ENCODE measurements at places on chromosomes 6 and 20.

GRCh38 chr6:36752886-36753506, 55.4 kb downstream of the RAB44 start:
- DNase-seq: no peak

GRCh38 chr6:55705451-55706440, 126.8 kb upstream of the HMGCLL1 start:
- DNase-seq: no peak

DNA sequence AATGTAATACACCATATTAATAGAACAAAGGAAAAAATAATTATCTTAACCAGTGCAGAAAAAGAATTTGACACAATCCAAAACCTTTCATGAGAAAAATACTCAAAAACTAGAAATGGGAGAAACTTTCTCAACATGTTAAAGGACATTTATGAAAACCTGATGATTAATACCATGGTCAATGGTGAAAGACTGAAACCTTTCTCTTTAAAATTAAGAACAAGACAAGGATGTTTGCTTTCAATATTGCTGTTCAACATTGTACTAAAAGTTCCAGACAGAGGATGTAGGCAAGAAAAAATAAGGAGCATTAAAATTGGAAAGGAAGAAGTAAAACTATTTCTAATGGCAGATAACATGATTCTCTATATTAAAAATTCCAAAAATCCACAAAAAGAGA, 981.3 kb upstream of the FLRT3 start:
- DNase-seq: no peak

DNA sequence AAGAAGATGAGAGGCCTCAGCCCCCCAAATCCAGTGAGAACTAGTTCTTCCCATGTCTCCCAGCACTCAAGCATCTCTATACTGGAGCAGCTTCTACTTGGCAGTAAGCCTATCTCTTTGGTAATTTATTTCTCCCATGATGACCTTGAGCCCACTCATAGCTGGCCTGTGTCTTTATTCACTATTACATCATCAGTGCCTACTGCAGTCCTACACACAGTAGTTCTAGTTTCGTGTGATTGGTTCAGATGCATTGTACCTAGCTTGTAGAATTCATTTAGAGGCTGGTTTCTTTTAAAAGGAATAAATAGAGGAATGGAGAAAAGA, 255.6 kb upstream of the ZFP64 start:
- no peak for DNase-seq

- no peak for DNase-seq
Measured at GRCh38 chr6:53290537-53291510, 57.9 kb downstream of the ELOVL5 start.

GRCh38 chr6:125834348-125834747, 43.6 kb downstream of the NCOA7 start:
- DNase-seq: no peak

GRCh38 chr6:167532410-167533288, 207.8 kb downstream of the TTLL2 start:
- no peak for DNase-seq

GRCh38 chr6:140546640-140547039, 1172.2 kb upstream of the CITED2 start:
- no peak for DNase-seq

DNA sequence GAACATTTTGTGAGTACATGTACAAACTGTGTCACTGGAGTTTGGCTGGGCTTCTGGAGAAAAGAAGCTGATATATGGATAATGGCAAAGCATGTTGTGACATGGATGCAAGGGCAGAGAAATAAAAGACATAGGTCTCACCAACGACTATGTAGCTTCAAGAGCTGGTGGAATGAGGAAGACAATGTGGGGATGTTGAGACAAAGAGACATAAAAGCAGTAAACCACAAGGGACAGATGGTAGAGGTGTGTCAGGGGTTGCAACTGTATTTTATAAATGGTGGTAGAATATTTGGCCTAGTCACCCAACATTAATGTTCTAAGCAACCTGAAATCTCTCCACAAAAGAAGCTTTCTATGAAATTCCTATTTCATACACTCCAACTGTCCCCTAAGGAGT, 199.0 kb downstream of the KCNQ5 start:
- no peak for DNase-seq

- no peak for DNase-seq
Measured at GRCh38 chr6:154672086-154672485, 61.1 kb upstream of the SCAF8 start.

DNA sequence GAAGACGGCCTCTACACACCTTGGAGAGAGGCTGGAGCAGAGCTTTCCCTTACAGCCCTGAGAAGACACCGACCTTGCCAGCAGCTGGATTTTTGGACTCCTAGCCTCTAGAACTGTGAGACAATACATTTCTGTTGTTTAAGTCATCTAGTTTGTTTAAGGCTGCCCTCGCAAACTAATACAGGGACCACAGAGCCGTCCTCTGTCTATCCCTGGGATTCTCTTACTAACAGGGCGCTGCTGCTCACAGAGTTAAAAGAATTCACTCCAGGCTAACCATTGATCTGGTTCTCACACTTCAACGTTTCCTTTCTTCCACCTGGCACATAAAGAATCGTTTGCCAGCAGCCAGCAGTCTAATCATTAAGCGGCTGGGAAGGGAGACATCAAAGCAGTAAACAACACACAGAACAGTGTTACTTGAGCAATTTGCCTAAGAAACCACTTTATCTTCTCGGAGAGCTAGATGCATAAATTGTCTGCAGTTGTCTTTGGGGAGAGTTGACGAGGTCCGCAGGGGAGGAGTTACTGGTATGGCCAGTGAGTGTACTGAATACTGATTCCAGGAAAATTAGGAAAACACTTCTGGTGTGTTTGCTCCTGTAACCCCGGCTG, 103.5 kb upstream of the AKAP12 start:
- no peak for DNase-seq

DNA sequence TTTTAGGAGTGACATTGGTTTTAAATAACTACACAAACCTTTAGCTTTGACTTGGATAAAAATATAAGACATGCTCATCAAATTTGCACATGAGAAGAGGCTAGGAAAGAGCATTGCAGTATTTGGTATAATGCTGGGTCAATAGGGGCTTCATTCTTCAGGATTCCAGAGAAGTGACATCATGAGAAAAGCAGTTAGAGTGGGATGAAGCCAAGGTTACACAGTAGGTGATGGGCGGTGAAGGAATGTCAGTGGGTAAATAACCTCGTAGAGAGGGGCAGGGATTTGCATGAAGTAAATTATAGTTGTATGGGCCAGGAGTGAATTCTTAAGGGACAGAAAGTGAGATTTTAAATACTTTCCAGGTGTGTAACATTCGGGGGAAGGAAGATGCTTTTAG, 216.2 kb downstream of the RFPL4B start:
- DNase-seq: no peak

DNA sequence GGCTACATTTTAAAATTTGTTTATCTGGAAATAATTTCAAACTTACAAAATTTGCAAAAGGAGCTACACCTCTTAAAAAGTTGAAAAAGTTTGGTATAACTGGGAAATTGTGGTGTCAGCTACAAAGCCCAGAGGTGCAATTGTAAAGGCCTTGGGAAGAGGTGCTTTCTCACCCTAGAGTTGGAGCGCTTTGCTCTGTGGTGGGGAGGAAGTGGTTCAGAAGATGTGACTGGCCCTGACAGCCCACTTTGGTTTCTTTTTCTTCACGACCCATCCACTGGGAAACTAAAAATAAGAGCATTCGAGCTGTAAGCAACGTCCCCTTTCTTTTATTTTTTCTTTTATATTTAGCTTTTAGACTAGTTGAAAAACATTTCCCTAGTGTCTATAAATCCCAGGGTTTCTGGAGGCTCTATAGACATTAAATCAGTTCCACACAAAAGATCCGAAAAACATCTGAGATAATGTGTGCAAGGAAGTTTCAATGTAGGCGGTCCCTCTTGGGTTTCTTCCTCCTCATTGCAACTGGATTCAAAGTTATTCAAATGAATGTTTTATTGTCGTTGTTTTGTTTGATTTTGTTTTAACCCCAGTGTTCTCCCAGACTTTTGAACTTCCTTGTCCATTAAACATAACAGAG, 397.8 kb downstream of the KIF16B start:
- no peak for DNase-seq

GRCh38 chr6:112626468-112627082, 279.4 kb downstream of the RFPL4B start:
- no peak for DNase-seq

- DNase-seq: no peak
Measured at GRCh38 chr6:35202066-35202546, 11.7 kb upstream of the SCUBE3 start.

DNA sequence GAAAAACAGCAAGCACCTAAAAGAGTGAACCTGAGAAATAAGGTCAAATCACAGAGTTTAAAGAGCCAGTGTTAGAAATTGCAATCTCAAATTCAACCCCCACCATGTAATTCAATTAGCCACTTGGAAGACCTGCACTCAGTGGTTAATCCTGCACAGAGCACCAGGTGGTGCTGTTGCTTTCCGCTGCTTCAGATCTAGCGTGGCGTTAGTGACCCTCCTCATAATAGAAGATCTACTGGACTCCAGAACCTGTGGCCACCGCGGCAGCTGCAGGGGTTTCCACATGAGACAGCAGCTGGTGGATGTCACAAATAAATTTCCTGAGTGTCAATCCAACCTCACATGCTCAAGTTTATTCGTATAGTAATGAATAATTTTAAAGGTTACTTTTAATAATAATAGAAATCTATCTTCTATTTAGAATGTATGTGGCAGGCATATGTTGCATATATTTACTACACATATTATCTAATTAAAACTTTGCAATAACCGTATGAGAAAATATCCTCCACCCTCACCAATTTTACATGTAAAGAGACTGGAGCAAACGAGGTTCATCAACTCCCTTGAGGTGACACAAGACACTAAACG, 84.4 kb downstream of the SYNE1 start:
- peak; percentile 23 for DNase-seq

DNA sequence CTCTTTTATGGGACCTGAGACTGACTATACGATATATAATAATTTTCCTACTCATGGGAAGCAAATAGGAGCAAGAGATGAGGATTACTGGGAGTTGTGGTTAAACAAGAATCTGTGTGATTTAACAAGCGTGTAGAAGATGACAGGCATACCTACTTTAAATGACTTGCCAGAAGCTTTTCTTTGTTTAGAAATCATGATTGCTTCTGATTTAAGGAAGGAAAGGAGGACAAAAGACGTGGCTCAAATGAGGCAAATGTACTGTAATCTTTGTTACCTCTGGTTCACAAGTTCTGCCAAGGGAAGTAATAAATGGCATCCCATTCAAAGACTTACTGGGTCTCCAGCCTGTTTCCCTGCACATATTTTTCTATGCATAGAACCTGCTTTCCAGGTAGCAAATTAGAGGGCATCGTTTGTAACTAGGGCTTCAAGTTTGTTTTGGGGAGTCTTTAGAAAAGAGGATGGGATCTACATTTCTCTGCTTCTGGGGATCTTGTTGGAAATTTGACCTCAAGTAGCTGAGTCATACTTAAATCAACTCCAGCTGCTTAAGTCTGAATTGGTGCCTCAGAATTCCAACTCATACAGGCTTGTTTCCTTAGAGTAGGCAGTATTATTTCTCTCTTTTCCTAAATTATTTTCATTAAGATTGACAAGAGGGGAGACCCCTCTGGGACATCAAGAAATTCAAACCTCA, 2.9 kb upstream of the TRMT11 start:
- no peak for DNase-seq

- DNase-seq: no peak
Measured at GRCh38 chr6:20409427-20409971, 7.8 kb downstream of the E2F3 start.

GRCh38 chr6:128327890-128328289, 192.5 kb downstream of the PTPRK start:
- peak; percentile 67 for DNase-seq

DNA sequence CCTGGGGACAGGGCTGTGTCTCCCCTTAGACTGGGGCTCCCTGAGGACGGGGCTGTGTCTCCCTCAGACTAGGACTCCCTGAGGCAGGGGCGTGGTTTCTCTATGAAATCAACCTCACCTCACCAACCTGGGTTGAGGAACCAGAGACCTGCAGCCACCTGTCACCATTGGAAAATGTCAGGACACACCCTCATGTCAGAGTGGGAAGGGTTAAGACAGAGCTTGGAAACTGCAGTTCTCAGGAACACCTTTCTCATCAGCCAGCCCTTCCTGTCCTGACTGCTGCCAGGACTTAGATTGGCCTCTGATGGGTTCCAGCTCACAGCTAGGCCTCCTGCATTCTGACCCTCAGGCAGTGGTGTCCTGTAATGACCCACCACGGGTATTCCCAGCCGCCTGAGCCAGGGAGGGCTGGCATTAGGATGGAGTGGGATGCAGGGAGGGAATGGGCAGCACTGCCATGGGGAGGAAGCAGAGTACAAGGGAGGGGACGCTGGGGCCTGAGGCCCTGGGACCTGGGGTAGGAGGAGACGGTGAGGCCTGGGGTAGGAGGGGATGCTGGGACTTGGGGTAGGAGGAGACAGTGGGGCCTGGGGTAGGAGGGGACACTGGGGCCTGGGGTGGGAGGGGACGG, 76.3 kb downstream of the MRPL14 start:
- no peak for DNase-seq

- DNase-seq: no peak
Measured at GRCh38 chr6:7311917-7312615, 933 bp downstream of the SSR1 start.

GRCh38 chr6:28711788-28712341, 186.2 kb downstream of the GPX5 start:
- DNase-seq: no peak

- no peak for DNase-seq
Measured at GRCh38 chr6:81451787-81452186, 300.7 kb downstream of the TENT5A start.

GRCh38 chr20:49659056-49659455, 54.6 kb downstream of the B4GALT5 start:
- no peak for DNase-seq

GRCh38 chr6:40438246-40438887, 148.8 kb downstream of the LRFN2 start:
- no peak for DNase-seq

DNA sequence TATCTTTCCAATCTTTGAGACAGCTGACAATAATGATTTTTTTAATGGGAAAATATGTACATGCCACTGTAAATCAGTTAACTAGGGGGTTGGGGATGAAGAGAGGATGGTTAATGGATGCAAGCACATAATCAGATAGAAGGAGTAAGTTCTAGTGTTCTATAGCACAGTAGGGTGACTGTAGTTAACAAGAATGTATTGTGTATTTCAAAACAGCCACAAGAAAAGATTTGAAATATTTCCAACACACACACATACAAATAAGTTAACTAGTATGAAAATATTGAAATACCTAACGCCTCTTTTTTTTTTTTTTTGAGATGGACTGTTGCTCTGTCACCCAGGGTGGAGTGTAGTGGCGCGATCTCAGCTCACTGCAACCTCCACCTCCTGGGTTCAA, 153.4 kb upstream of the SALL4 start:
- DNase-seq: no peak

- no peak for DNase-seq
Measured at GRCh38 chr6:25392372-25392771, 113.2 kb downstream of the CARMIL1 start.

GRCh38 chr20:35690265-35690664, 8.9 kb downstream of the NFS1 start:
- DNase-seq: no peak

- DNase-seq: no peak
Measured at GRCh38 chr6:71396410-71396801, 107.8 kb downstream of the OGFRL1 start.

GRCh38 chr20:13384132-13384531, 163.1 kb downstream of the ISM1 start:
- DNase-seq: no peak
